ENCODE measurements at places on chromosomes 3 and 15.

GRCh38 chr15:32861761-32862160, 144.0 kb downstream of the GREM1 start:
- DNase-seq = peak; percentile 8

DNA sequence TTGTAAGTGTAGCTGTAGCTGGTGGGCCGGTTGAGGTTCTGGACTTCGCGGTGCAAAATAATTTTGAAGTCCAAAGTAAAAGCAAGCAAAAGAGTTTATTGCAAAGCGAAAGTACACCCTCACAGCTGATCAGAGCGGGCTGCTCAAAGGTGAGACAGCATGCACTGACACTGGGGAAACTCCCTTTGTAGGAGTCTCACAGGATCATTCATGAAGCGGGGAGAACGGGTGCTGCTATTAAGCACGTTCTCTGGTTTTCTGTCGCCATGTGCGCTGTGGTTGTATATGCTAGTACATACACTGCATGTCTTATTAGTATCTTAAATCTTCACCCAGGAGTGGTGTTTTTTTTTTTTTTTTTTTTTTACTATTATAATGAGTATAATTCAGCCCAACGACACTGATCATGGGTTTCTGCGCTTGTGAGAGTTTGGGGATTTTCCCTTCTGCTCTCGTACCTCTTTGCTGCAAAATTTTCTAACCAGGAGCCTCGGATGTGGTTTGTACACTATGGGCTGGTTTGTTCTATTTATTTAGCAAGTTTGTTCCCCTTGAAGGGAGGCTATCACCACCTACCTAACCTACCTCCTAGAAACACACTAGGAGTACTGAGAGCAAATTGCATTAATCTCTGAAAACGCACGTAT, 1.4 kb upstream of the AP4E1 start:
- DNase-seq = no peak

- DNase-seq = no peak
Observed at GRCh38 chr3:14403619-14404155, 1.3 kb downstream of the SLC6A6 start.

DNA sequence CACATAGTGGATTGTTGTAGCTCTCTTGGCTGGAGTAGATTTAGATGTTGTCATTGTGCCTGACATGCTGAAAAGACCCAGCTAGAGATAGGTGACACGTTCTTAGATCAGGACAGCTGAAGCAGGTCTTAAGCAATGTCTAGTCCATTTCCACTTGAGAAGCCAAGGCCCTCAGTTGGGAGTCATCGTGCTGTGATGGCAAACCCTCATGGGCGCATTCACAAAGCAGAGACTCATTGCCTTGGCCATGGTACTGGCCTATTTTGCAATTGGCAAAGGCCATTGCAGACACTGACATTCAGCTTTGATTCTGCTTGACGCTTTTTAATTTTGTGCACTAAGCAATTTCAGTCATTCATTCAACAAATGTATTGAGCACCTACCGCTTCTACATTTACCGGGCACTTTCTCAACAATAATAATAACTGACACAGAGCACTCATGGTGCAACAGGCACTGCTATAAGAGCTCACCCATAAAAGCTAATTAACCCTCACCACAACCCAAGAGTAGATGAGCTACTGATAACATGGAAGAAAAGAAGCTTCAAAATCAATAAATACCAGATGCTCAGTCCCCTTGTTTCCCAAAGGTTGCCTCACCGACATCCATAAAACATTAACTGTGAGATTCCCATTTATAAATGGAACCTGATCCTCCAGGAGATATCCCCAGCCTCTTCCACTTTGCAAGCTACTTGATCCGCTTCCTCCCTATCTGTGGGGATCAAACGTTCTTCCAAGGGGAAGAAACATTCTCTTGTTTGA, 200.1 kb downstream of the TLE3 start:
- DNase-seq = peak; percentile 98

DNA sequence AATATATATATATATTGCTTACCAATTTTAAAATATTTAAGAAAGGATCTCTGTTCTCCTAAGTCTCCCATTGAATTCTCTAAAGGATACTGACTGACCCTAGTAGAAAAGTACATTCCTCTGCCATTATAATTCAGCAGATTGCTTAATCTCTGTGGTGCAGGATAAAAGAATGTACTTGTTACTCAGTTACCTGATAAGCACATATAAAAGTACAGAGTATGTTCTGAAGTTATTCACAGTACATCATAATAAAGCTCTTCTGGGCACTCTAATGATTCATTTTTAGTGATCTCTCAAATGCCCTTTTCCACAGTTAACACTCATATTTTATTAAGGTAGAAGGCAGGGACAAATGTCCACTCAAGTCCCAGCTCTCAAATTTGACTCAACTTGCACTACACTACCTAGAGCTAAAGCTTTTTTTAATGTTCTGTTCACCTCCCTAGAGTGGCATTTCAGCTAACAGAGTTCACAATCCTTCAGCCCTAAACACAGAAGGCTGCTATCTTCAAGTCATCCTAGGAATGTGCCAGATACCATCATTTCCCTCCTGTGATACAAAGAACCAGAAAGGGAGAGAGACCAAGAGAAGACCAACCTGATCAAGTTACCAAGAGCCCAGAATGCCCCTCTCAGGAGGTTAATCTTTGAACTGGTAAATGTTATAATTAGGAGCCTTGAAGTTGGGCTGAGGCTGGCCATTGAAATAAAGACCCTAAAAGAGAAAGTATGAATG, 53.3 kb downstream of the MEIS2 start:
- no peak for DNase-seq

DNA sequence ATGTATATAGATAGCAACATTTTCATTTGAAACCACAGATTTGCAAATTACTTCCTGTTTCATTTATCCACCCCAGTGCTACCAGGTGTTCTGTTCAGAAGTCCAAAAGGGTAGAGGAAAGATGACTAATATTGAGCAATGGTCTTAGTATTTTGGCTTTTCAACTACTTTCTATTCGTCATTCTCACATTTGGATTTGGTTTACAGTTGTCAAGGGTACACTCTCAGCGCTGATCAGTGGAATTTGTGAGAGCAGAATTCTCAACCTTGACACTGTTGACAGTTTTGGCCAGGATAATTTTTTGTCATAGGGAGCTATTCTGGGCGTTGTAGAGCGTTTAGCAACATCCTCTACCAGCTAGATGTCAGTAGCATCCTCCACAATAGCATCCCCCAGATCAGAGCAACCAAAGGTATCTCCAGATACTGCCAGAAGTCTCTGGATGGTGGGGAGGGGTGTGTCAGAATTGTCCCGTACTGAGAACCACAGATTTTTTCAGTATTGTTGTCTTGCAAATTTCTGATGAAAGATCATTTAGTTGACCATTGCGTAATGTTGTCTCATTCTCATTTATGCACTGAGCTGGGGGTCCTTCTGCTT, 4.2 kb downstream of the HMCES start:
- DNase-seq = no peak

DNA sequence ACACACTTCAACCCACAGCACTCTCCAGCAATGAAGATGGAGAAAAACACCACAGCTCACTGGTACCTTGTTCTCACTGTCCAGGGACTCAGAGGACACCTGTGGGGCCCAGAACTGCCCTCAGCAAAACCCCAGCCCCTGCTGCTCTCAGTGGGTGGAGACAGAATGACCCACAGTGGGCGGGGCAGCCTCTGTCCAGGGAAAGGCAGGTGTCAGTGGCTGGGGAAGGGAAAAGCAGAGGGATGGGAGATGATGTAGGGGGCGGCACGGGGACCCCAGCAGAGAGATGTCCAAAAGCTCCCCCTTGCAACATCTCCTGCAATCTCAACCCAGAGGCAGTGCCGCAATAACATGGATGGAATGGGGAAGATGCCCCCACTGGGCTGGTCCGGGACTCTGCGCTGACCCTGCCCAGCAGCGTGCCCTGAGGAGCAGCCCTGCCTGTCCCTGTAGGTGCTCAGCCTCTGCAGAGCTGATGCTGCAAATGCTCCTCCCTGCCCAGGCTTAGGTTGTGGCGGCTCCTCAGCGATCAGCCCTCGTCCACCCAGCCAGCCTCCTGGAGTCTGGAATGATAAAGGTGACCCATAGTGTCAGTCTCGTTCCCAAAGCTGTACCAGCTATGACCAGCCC, 193.9 kb downstream of the XXYLT1 start:
- no peak for DNase-seq

GRCh38 chr3:188282871-188283270, 128.9 kb downstream of the LPP start:
- DNase-seq = no peak

DNA sequence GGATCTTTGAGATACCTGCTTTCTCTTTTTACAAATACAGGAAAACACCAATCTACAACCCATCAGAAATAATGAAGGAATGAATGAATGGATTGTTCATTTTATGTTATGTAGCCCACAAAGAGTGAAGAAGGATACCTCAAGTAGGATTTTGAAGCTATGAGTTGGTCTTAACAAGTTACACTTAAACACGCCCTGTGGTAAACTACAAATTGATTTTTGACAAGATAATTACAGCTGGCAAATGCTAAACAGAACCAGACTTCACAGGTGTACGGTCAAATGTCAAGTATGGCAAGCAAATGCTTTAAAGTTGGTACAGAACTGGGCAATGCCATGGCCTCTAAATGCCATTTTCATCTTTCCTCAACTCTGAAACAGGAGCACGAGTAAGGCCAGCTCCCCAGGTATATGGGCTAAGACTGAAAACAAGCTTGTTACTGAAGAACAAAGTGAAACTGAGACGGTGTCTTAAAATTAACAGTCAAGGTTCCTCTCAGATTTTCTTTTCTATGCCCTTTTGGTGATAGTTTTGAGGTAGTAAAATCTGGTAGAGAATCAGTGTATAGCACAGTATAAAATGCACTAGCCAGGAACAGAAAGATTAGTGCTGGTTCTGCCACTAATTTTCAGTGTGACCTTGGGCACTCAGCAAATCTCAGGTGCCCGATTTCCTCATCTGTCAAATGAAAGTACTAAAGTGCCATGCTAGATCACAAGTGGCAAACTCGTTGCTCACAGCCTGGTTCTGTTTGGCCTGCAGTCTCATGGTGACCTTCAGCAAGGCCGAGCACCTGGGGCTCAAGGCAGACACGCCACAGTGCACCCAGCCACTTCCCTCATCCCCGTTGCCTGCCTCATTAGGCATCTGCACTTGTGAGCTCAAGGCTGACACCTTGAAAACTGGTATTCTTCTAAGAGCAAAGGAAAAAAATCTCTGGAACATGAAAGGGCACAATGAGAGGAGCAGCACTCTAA, 9.5 kb downstream of the RUVBL1 start:
- DNase-seq = no peak

DNA sequence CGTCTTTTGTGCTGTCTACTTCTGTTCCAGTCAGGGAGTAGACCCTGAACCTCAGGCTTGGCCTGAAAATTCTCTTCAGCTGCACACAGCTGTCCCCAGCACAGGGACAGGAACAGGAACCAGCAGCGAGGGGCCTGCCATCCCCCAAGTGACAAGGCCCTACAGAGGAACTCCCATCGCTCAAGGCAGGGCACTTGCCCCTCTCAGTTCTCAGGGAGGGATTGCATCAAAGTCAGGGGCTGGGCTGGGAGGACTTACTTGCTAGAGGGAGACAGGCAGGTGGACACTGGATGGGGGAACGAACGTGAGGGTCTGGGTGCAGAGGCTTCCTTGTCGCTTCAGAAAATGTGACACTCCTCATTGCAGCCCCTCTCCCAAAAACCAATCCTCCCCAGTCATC, 163.6 kb downstream of the CHSY1 start:
- DNase-seq = no peak

DNA sequence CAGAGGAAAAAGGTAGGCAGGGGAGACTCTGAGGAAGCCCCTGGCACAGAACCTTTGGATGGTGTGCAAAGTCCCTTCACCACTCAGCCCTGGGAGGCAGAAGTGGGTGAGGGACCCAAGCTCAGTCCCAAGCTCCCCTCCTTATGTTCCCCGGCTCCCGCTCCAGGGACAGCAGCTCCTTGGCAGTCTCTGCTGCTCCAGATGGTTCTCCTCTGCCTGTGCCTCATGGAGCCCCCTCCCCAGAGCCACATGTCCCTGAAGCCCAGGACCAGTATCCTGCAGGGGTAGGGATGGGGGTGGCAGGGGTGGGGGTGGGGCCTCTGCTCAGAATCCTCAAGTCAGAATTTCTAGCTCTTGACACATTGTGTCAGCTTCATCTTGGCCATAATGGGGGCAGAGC, 8.0 kb upstream of the CAMKV start:
- peak; percentile 60 for DNase-seq

DNA sequence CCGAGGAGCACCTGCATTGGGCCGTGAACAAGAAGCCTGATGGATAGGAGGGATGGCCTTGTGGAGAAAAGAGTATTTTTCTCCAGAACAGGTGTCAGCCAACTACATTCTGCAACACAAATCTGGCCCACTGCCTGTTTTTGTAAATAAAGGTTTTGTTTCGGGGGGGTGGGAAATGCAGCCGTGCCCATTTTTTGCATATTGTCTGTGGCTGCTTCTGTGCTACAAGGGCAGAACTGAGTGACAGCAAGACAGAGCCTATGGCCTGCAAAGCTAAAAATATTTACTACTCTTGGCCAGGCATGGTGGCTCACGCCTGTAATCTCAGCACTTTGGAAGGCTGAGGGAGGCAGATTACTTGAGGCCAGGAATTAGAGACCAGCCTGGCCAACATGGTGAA, 95.9 kb upstream of the AKAP13 start:
- DNase-seq = no peak

GRCh38 chr3:12681089-12681942, 17.4 kb upstream of the RAF1 start:
- DNase-seq = no peak

GRCh38 chr3:101849714-101850245, 466 bp downstream of the NFKBIZ start:
- peak; percentile 46 for DNase-seq

DNA sequence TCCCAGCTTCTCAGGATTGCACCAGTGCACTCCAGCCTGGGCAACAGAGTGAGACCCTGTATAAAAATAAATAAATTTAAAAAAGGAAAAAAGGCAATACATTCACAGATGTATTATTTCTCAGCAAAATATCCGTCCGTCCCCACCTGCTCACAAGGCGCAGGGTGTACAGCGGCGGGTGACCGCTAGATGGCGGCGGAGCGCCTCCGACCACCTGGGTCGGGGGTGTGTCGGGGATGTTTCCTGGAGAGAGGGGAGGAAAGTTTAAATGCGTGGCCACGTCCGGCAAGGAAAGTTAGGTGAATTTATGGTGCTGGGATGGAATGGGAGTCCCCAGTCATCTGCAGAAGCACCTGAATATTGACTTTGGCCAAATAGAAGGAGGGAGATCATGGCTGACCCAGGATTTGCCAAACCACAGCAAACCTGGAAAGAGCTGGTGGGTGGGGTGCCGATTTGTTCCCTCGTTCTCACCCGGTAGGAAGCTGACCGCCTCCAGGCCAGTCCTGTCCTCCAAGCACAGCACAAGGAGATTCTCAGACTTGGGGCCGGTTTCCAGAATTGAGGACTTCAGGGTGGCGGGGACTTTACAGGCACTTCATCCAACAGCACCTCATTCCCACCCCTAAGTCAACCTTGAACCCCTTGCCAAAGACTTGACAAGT, 88.3 kb downstream of the TMEM266 start:
- peak; percentile 39 for DNase-seq

- no peak for DNase-seq
Observed at GRCh38 chr3:185680231-185680630, 94.1 kb downstream of the SENP2 start.

DNA sequence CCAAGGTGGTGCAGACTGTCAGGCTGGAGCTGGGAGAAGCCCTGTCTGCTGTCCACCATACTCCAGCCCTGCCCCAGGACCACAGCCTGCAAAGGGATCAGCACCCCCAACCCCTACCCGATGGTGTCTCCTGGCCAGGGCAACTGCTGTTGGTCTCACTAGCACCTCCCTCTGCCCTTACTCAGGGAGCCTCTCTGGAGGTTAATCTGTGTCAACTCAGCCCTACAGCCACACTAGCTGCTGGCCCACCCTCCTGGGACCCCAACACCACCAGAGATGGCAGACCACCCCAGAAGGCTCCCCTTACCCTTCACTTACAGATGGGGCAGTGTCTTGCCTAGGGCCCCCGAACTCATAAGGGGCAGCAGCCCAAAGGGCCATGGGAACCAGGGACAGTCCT, 65.2 kb downstream of the TLE3 start:
- DNase-seq = no peak

All from NCI-H2171 treated with DMSO at 0.1 percent for 48 hours (cell line).